RPMI8226 (cell line): ENCODE measurements at places on chromosomes 5 and 9.

GRCh38 chr9:131423171-131423581, 29.3 kb downstream of the PRRC2B start:
- DNase-seq: no peak

- no peak for DNase-seq
These were observed 196.7 kb downstream of the RGS3 start for GRCh38 chr9:113660196-113660595.

GRCh38 chr9:14428781-14429230, 114.9 kb upstream of the NFIB start:
- DNase-seq: peak; percentile 59

DNA sequence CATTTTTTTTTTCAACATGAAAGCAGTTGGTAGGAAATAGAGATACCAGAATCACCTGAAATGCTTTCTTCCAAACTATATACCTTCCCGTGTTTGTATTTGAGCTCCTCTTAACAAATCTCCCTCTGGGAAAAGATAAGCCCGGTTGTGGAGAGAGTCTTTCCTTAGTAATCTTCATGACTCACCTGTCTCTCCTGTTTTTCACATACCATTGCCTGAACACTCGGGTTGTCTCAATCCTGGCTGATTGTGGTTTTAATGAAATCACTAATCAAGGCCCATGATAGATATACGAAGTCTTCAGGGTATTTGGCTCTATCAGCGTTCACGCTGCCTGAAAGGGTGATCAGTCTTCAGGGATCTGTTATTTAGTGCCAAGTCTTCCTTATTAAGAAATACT, 136.7 kb downstream of the MAN2A1 start:
- no peak for DNase-seq

DNA sequence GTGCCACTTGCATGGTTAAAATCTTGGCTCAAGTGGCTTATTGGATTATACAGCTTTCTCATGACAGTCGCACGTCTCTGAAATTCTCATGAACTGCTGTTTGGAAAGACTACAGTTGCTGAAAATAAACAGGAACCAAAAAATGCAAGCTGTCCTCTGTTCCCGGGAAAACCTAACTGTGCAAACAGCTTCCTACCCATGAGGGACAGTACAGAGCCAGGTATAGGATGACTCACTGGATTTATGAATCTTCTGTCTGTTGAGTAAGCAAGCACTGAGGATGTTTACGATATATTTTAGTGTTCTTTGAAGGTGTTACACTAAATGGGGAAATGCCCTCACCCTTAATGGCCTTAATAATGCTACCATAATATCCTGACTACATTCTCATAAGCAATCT, 380.3 kb upstream of the TNC start:
- no peak for DNase-seq

GRCh38 chr5:80686757-80687156, 32.0 kb upstream of the DHFR start:
- no peak for DNase-seq

DNA sequence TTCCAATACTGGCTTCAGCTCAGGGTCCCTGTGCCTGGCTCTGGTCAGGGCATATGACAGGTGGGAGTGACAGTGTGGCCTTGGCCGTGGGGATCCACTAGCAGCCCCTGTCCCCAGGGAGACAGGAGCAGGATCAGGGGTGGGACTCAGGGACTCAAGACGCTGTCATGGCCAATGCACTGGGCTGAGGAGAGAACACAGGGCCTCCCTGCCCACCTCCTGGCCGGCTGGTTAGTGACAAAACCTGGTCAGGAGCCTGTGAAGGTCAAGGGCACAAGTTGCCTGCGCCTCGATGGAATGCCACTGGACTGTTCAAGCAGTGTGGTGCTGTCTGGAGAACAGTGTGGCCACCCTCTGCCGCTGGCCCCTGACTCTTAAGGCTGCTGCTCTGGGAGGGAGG, 86.8 kb downstream of the OLFM1 start:
- no peak for DNase-seq

DNA sequence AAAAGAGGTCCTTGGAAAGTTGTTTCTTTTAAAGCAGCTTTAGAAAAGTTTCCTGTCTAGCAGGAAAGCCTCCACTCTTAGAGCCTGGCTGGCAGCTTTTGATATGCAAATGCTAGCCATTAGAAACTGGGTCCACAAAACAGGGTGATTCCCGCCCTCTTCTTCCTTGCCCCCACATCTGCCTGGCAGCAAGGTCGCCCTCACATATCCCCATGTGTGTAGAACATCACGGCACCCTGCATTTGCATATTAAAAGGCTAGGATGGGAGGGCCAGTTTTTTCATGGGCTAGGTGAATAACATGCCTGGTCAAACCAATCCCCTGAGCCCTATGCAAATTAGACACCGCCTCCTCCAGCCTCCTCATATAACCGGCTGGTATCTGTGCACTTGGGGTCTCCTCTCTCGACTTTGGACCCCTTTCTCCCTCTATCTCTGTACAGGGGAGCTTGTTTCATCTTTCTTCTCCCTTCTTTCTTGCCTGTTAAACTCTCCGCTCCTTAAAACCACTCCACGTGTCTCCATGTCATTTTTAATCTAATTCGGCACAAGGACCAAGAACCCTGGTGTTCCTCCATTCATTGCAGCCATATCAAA, 426.8 kb upstream of the CTNND2 start:
- no peak for DNase-seq
